ENCODE measurements at places on chromosomes 4 and X.
A peak's percentile ranks its signal among the peaks of the same experiment; 100 is the strongest.

- peak; percentile 75 for DNase-seq
Observed at GRCh38 chrX:103918571-103919269, 43.7 kb upstream of the TMSB15B start.

DNA sequence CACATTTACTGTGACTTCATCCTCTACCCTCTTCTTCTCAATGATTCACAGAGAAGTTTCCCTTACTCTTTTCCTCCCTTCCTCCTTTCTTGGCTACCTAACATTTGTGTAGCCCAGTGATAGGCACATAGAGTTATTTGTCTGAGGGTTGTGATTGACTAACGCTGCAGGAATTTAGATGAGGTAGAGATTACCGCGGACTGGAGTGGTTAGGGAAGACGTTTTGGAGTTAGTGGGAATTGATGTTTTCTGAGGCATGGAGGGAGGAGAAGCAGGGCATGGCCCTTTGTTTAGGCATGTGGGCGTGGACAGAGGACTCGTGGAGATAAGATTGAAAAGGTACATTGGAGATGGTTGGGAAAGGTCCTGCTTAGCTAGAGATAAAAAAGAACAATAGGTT lies 246.7 kb downstream of the GPAT3 start:
- DNase-seq = no peak

GRCh38 chr4:54173281-54173912 lies 55.7 kb upstream of the PDGFRA start:
- DNase-seq = no peak

DNA sequence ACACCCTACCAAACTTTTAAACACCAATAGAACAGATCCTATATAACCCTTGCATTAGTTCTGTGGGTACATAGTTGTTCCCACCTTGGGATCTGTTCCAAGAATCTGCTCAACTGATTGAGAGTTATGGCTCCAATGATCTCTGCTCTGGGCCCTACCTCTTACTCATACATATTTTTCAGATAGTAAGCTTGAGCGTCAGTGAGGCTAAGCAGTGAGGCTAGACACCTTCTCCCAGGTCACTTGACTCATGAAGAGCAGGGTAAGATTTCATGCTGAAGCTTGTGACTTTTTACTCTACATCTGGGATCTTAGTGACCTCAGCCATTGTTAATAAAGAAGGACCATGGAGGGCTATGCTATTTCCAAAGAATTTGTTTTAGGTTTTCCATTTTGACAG lies 23.1 kb upstream of the TNIP3 start:
- DNase-seq = no peak

- no peak for DNase-seq
Observed at GRCh38 chr4:18167831-18168230, 146.3 kb upstream of the LCORL start.

DNA sequence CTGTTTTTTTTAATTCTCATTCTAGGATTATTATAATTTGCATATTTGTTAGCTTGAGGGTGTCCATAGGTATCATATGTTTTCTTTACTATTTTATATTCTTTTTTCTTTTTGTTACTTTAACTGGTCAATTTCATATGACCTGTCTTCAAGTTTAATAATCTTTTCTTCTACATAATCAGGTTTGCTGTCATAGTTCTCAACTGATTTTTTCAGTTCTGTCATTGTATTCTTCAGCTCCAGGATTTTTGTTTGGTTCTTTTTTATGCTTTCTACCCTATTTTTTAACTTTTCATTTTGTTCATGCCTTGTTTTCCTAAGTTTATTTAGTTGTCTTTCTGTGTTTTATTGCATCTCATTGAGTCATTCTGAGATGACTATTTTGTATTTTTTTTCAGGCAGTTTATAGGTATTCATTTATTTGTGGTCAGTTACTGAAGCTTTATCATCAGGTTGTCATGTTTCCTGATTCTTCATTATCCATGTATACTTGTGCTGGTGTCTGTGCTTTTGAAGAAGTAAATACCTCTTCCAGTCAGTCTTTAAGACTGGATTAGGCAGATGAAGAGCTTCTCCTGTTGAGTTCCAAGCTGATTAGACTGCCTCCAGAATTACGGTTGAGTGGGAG lies 220.3 kb upstream of the VEGFC start:
- no peak for DNase-seq

All from A549 (cell line).